ENCODE measurements at places on chromosomes 2 and 18. TPM values are rescaled to one million over a fixed set of nuclear protein-coding genes. Genes with fewer than 3 reads are reported as not detected.

The DPYSL5 gene
- 1.3 TPM for total RNA-seq

GRCh38 chr2:219688560-219689445 is 61.4 kb downstream of the SLC4A3 start:
- peak; percentile 64 for DNase-seq

The LRRFIP1 gene
- 89.0 TPM for total RNA-seq

The MARCHF4 gene
- 17.2 TPM for total RNA-seq

DNA sequence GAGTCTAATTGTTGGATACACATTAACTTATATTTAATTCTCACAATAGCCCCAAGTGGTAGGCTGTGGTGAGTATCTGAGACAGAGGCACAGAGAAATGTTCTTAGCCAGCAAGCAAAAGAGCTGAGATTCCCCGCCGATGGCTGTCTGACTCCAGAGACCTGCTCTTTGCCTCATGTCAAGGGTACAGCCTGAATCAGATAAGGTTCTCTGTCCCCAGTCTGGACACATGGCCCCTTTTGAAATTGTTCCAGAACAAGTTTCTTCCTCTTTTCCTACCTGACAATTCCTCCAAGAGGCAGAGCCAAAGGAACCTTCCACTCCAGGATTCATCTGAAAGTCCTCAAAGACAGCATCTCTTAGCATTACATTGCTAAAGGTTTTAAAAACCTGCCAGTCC is 512.9 kb upstream of the TNP1 start:
- no peak for DNase-seq

- DNase-seq: no peak
Measured at GRCh38 chr2:144267239-144267638, 252.7 kb downstream of the ZEB2 start.

DNA sequence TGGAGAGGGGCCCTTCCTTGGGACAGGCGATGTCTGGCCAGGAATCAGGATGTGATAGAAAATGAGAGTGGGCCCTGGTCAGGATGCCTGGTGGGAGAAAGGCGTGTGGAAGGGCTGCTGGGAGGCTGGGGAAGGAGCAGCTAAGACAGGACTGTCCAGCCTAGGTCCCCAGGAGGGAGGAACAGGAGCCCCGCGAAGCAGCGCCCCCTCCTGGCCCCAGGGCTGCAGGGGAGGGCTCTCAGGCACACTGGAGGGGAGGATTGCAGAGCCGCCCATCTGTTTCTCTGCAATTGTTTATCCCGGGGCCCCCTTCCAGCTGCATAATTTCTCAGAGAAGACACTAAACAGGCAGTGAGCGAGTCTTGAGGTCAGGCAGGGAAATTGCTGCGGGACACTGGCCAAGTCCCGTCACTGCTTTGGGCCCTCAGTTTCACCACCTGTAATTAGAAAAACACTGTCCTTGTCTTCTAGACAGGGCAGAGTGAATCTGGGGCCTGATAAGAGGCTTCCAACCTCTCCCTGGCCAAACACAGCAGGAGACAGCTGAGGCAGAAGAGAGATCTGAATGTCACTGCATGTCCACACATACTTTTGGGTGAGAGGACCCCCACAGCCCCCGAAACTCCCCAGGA is 3.9 kb upstream of the NPPC start:
- DNase-seq: no peak

- no peak for DNase-seq
Measured at GRCh38 chr2:16952805-16953204, 287.2 kb upstream of the CYRIA start.

- DNase-seq: no peak
Measured at GRCh38 chr2:193153576-193153975, 958.8 kb upstream of the TMEFF2 start.

DNA sequence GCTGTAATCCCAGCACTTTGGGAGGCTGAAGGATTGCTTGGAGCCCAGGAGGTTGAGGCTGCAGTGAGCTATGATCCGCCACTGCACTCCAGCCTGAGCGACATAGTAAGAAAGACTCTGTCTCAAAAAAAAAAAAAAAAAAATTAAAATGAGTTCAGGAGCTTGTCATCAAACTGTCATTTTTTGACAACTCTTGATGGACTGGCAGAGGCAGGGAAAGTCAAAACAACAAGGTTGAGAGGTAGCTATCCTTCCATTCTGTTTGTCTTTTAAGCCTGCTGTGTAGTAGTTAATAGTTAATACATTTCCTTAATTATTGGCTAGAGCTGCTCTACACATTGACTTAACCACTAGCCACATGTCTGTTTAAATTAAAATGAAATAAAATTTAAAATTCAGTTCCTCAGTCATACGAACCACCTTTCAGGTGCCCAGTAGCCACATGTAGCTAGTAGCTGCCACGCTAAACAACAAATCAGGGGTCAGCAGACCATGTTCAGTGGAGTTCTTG is 22.7 kb downstream of the DPYSL5 start:
- peak; percentile 1 for DNase-seq

- DNase-seq: no peak
Measured at GRCh38 chr2:65070172-65070830, 14.1 kb downstream of the CEP68 start.

GRCh38 chr18:62715759-62716615 is 646 bp downstream of the PHLPP1 start:
- DNase-seq: no peak

DNA sequence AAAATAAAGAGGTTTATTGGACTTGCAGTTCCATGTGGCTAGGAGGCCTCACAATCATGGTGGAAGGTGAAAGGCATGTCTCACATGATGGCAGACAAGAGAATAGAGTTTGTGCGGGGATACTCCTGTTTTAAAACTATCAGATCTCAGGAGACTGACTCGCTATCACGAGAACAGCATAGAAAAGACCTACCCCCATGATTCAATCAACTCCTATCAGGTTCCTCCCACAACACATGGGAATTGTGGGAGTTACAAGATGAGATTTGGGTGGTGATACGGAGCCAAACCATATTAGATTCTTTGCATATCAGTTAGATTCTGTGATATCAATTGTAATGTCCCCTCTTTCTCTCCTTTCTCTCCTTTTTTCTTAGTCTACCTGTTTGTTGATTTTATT is 1178.7 kb upstream of the LRRTM1 start:
- no peak for DNase-seq

The ADCYAP1 gene
- total RNA-seq: not detected

The CFAP65 gene
- total RNA-seq: not detected

The AGXT gene
- total RNA-seq: 0.25 TPM

The FHL2 gene
- 265 TPM for total RNA-seq

- DNase-seq: no peak
Measured at GRCh38 chr2:120736624-120737339, 1.1 kb downstream of the GLI2 start.

DNA sequence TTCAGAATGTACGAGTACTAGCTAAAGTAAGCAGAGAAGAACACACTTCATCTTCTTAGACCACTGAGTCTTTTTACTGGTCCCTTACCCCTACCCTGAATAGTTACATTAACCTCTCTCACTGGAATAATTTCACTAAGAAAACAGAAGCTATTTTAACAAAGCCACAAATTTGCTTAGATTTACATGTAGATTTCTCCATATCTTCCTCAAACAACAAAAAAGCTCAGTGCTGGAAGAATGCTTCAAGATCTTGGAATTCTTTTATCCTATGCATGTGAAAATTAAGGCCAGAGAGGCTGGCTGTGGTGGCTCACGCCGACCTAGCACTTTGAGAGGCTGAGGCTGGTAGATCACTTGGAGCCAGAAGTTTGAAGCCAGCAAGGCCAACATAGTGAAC is 35.2 kb downstream of the MOGAT1 start:
- DNase-seq: no peak

DNA sequence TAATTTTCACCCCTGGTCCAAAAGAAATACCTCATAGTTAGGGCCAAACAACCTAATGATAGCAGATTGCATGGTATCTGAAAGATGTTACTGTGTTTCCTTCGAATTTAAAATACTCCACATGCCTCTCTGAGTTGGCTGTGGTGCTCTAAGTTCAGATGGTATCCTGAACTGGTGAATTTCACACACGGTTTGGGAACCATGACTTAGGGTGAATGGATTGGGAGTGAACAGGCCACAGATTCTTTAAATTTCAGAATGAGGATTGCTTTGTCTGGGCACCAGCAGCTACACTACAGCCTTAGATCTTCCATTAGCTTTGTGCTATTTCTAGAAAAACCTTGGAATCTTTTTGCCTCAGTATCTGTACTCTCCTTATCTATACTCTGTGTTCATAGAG is 6.2 kb downstream of the GMCL1 start:
- no peak for DNase-seq

The C2orf72 gene
- total RNA-seq: 0.63 TPM

- DNase-seq: no peak
Measured at GRCh38 chr2:17979707-17980106, 101.2 kb downstream of the KCNS3 start.

GRCh38 chr2:10750610-10751009 is 29.2 kb downstream of the ATP6V1C2 start:
- no peak for DNase-seq

DNA sequence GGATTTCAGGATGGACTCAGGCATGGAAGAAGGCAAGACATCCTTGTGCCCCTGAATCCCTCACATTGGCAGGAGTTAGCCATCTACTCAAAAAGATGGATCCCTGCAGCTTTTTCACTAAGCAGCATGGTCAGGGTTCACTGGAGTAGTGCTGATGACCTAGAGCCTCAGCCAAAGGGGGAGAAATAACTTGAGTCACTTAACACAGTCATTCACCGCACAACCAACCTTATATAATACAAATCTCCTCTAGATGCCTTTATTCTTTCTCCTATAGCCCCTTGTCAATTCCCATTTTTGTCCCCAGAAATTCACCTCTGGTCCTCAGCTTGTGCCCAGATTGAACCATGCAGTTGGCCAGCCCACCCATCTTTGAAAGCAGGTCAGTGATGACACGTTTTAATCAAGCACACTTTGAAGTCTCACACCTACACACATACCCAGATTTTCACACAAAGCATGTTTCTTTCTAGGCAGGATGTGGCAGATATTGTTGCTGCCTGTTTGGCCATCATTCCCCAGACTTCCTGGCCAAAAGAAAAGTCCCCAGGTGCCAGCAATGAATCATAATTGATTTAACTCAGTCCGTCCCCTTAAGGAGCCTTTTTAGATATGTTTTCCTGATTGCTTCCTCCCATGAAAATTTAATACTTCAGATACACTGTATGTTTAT is 84.2 kb downstream of the LBH start:
- DNase-seq: no peak

- no peak for DNase-seq
Measured at GRCh38 chr18:78984941-78985784, 5.5 kb downstream of the SALL3 start.

The TRIM43 gene
- total RNA-seq: not detected

The ABCA12 gene
- total RNA-seq: 9.3 TPM

DNA sequence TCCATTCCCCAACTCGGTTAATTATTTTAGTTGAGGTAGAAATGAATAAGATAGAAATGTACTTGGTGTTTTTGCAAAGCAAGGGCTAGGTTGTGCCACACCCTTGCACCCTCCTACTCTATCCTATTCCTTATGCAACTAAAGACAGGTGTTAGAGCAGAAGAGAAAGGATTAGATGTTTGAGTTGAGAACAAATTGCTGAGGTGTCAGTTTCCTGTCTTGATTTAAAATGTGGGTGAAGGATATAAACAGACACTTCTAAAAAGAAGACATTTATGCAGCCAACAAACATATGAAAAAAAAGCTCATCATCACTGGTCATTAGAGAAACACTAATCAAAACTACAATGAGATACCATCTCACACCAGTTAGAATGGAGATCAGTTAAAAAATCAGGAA is 1256.2 kb downstream of the CNTNAP5 start:
- DNase-seq: no peak

The CFC1 gene
- total RNA-seq: not detected

DNA sequence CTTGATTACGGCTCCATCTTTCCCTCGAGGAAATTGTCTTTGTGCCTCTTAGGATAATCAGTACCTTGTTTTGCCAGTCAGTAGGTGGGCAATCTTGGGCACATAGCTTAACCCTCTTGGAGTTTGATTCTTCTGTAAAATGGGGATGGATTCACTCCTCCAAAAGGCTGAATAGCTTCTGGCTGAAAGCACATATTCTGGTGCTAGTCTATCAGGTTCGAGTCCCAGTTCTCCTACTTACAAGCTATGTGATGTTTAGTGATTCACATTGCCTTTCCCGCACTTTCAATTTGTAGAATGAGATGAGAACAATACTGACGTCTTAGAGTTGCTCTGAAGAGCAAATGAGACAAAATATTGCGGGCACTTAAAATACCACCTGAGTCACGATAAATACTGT is 43.9 kb downstream of the ATIC start:
- no peak for DNase-seq

DNA sequence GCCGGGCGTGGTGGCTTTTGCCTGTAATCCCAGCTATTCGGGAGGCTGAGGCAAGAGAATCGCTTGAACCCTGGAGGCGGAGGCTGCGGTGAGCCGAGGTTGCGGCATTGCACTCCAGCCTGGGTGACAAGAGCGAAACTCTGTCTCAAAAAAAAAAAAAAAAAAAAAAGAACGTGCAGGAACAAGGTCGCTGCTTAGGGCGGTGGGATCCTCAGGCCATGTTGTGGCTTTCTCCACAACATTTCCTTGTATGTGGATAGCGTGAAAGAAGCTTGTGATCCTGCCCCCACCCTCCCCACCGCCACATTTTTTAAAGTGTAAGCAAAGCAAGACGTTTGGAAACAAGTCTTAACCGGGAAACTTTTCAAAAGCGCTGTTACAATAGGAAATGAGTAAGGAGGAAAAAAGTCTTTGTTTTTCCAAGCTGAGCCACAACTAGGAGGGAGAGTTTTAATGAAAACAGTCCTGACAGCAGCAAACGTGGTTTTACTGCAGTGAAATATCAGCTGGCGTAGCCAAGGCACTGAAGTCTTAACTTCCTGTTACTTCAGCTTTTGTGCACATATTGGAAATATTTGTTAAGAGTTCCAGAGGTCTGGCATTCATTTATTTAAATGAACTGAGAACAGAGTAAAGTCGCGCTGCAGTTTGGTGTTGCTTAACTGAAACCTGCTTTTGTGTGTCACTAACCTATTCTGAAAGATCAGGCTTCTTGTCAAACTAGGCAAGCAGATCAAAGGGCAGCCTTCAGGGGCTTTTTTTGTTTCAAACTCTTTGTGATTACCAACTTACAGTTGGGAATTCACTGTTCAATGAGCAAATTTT is 3.8 kb downstream of the TGIF1 start:
- DNase-seq: no peak

GRCh38 chr2:71880846-71881610 is 266.6 kb downstream of the CYP26B1 start:
- no peak for DNase-seq

DNA sequence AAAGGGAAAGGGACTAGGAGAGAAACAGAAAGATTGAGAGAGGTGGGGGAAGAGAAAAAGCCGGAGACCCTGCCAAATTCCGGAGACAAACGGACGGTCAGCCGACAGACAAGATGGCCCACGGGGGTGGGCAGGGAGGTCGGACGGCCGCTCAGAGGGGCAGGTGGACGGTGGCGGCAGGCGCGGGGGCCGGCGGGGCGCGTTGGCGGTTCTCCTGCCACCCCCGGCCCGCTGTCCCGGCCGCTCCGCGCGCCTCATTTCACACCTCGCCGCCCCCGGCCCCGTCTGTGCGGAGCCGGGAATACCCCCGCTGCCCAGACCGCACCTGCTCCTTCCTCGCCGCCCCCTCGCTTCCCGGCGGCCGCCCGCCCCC is 935 bp downstream of the SLC30A3 start:
- DNase-seq: no peak

All from kidney epithelial cell (primary cell).